Lung (tissue), 17 donors: ENCODE measurements at places on chromosomes 4 and X. TPM values are rescaled to one million over a fixed set of nuclear protein-coding genes. Genes with fewer than 3 reads are reported as not detected.

TMEM156 gene
- total RNA-seq: 3.5 TPM

- H3K27me3 ChIP-seq: no peaks in the 10 kb centered on the region
- H3K27ac ChIP-seq: no peak overlapping the region
- no peaks in the 10 kb centered on the region for H3K4me1 ChIP-seq
- no peak for DNase-seq
- H3K36me3 ChIP-seq: no peaks in the 10 kb centered on the region
- H3K4me3 ChIP-seq: no peak overlapping the region
Measured at GRCh38 chr4:4559596-4559995, 17.7 kb upstream of the STX18 start.

GRCh38 chr4:86565651-86566050 is 28.5 kb upstream of the PTPN13 start:
- no peak for DNase-seq
- no peaks in the 10 kb centered on the region for H3K36me3 ChIP-seq
- H3K4me3 ChIP-seq: no peak overlapping the region
- H3K4me1 ChIP-seq: peaks cover 21% of the 10 kb centered on the region
- no peaks in the 10 kb centered on the region for H3K27me3 ChIP-seq

DNA sequence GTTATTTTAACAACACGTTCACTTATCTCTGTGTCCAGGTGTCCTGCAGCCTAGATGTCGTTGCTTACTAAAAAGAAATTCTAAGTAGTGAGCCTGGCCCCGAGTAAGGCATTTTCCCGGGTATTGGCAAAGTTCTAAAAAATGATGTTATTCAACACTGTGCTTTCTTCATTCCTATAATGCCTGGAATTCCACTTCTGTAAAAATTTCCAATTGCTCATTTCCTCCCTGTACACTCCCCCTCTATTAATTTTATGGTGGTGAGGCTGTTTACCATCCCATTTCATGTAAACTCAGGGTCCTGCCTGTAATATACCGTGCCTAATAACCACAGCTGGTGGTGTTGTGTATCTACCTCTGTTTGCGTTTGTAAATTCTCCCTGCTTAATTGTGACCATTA is 14.2 kb downstream of the BST1 start:
- no peaks in the 10 kb centered on the region for H3K36me3 ChIP-seq
- H3K27me3 ChIP-seq: no peaks in the 10 kb centered on the region
- no peak overlapping the region for H3K27ac ChIP-seq
- H3K4me1 ChIP-seq: no peaks in the 10 kb centered on the region
- H3K4me3 ChIP-seq: no peak overlapping the region
